Colonic mucosa (tissue), 4 donors: ENCODE measurements at places on chromosomes 2 and 18. TPM values are rescaled to one million over a fixed set of nuclear protein-coding genes. Genes with fewer than 3 reads are reported as not detected.

DNA sequence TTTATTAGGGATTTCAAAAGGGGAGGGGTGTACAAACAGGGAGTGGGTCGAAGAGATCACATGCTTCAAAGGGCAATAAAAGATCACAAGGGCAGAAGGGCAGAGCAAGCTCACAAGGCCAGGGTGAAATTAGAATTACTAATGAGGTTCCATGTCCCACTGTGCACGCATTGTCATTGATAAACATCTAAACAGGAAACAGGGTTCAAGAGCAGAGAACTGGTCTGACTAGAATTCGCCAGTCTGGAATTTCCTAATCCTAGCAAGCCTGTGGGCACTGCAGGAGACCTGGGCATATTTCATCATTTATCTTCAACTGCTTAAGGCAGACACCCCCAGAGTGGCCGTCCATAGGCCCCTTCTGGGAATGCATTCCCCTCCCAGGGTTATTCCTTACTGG, 408.2 kb downstream of the ZNF804A start:
- no peak for DNase-seq

- no peak for DNase-seq
These were observed 60.9 kb upstream of the KLF7 start for GRCh38 chr2:207226671-207227061.

The FRZB gene
- 26.8 TPM for total RNA-seq

The GALNT5 gene
- total RNA-seq, result 56.3 TPM
